ENCODE measurements at places on chromosomes 4 and X.

GRCh38 chr4:149638073-149638472 lies 177.6 kb downstream of the IQCM start:
- DNase-seq, result no peak

GRCh38 chrX:52504551-52504950 lies 8.9 kb downstream of the XAGE1A start:
- no peak for DNase-seq

DNA sequence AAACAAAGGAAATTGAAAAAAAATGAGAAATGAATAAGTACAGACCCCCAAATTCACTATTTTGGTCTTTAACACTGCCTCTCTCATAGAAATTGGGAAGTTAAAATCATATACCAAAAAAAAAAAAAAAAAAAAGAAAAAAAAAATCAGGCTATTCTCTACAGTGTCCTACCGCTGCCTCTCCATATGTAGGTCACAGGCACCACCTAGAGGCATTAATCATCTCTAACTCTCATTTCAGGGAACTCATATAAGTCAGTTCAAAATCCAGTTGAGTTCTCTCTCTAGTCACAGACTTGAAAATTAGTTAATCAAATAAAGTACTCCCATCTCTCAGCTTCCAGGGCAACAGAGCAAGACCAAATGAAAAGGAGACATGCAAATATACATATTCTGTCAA lies 47.9 kb downstream of the COX18 start:
- peak; percentile 13 for DNase-seq

DNA sequence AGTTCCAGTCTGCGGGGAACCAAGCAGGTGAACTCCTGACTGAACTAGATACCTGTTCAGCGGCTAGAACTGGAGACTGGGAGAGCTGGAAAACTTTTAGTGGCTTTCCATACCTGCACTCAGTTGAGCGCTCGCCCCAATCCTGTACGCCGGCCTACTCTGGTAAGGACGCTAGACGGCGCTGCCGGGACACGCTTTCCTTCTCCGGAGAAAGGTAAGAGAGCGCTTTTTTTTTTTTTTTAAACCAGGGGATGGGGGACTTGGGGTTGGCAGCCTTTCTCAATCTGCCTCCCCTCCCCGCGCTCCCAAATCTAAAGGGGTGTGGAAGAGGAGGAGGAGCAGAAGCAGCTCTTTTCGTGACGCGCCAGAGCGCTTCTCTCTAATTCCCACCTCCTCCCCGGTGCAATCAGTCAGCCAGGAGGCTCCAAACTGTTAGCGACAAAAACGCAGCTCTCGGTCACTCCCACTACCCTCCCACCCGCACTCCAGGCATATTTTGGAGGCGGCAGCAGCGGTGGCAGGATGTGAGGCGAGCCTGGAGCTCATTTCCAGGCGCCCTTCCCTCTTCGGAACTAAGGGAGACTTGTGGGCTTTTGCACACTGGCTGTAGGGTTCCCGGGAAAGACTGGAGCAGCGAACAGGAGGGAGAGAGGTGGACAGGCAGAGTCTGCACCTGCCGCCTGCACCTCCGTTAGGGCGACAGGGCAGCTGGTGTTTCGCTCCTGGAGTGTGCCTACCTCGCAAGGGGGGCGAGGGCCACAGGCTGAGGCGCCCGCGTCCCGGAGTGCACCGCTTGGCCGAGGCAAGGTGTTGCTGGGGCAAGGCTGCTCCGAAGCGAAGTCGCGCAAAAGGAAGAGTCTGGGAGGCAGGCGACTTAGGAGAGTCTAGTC lies at the start of gene IL1RAPL2:
IL1RAPL2 (plus strand) TSS at position 409 of the 890 bp plus-strand sequence.
- peak; percentile 1 for DNase-seq

DNA sequence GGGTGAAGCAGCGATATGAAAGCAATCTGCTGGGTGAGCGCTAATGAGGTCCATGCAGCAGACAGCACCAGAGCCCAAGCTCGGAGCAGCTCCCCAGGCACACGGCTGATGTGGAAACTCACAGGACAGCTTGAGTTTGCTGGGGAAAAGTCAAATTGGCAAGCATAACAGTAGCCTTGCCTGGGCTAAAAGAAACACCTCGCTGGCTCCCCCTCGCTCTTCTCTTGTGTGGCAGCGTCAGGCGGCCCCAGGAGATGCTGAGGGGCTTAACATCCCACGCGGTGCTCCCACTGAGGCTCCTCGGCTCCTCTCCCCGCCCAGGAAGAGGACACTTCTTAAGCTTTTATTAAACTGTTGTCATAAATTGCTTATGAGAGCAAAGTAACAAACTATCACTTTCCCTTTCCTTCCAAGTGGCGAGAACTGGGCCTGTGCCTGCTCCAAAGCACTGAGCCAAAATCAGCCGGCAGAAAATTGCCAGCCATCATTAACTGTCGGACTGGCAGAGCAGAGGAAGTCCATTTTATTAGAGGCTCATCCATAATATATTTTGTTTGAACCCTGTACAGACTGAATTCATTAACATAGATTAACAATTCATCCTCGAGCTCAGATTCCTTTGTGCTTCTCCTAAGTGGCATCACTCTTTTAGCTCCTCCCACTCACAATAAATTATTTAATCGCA lies 111.4 kb downstream of the TSPAN5 start:
- DNase-seq, result no peak

DNA sequence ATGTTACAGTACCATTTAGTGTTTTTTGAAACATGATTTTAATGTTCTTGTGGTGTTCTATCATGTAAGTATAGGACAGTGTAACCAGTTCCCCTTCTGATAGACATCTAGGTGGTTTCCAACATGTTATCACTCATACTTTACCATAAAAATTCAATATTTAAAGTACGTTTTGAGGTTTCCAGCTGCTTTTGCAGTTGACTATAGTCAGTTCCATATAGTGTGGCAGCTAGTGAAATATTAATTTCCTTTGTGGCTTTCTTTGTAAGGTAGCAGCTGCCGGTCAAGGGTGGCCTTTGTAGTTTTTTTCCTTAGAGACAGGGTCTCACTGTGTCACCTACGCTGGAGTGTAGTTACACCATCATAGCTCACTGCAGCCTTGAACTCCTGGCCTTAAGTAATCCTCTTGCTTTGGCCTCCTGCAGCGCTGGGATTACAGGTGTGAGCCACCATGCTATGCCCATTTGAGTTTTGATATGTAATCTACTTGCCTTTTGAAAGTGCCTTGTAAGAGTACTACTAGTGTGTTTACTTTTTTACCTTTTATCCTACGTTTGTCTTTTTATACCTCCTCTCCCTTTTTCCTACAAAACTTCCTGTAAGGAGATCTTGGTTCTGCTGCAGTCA lies 63.0 kb downstream of the ARHGAP10 start:
- no peak for DNase-seq

DNA sequence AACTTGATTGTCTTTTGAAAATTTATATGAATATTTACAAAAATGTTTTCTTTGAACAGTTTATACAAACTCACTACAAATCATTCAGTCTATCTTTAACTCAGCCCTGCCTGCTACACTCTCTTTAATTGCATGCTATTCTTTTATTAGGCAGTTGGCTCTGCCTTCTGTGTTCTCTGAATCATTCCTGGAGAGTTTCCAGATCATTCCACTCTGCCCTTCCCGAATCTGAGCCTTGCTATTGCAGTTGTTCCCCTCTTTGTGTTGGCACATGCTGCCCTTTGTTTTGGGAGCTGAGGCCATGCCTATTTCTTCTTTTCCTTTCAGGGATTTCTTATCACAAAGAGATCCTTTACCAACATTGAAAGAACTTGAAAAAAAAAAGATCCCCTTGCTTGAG lies 8.7 kb upstream of the TECRL start:
- DNase-seq, result no peak

DNA sequence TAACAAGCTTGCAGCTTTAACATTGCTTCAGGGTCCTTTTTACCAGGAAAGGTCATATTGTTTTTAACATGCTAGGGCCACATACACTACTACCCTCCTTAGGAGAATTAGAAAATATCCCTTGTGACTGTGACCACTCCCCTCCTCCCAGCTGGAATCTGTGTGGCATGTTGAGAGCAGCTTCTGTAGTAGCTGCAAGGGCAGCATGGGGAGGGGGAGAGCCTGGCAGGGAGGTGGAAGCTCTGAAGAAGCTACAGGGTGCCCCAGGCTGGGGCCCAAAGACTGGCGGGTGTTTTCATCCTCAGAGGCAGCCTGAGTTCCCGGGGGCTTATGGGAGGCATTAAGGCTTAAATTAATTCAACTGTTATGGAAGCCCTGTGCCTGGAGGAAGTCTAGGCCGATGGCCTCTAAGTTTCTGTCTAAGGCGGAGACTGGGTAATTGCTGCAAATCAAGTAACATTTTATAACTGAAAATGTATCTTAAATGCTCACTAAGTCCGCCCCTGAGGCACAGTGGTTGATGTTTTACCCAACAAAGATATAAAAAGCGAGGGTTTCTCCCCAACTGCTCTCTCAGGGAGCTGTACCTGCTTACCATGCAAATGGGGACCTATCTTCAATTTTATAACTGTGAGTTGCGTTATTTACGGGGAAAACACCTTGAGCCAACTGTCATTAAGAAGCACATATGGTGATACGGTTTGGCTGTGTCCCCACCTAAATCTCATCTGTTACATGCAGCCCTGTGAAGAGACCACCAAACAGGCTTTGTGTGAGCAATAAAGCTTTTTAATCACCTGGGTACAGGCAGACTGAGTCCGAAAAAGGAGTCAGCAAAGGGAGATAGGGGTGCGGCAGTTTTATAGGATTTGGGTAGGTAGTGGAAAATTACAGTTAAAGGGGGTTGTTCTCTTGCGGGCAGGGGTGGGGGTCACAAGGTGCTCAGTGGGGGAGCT lies 37.4 kb upstream of the STS start:
- no peak for DNase-seq

DNA sequence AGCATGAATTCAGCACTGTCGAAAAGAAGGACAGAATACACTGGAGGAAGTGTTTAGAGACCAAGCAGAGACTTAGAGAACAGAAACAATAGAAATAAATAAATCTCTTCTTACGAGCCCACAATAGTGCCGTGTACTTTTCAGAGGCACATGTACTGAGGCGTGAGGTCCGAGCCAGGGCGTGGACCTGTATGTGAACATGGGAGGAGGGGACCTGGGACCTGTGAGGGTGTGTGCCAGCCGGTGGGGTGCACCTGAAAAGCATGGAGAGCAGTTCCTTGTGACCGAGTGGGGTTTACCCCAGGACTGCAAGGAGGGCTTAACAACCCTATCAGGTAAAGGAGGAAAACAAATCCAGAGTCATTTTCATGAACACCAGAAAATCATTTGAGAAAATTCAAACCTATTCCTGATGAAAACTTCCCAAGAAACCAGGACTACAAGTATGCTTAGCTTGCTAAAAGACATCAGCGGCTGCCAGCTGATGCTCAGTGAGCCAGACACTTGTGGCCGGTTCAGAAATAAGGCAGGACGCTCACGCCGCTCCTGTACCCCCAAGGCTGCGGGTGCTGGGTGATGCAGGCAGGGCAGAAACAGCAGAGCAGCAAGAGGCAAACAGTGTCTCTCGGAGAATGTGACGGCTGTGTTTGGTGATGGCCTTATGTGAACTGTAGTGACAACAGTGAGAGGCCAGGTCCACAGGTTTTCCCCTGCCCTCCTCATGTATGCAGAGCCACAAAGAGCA lies 37.1 kb downstream of the NELFA start:
- no peak for DNase-seq

GRCh38 chr4:113822555-113823290 lies 61.2 kb upstream of the CAMK2D start:
- DNase-seq, result no peak

DNA sequence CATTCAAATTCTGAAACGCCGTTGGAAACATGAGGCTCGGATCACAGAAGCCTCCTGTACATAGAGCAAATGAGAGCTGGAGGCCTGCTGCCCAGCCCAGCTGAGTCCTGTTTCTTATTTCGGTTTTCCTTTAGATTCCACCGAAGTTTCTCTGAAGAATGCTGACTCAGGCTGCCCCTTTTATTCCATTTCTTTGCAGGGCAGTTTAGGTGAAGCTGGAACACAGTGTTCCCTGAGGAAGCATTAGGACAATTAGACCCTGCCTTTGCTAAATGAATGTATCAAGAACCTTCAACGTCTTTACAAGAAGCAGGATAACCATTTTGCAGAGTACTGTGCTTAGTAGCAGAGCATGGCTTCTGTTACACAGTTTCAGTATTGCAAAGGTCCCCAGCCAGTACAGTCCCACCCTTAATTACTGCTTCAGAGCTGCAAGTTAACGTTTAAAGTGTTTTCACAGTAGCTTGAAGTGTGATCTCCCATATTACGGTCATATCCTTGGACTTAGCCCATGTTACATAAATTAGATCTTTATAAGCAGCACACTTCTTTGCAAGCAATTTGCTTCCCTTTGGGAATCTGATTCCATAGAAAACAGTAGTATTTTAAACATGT lies 117.0 kb downstream of the TBL1X start:
- DNase-seq, result no peak

DNA sequence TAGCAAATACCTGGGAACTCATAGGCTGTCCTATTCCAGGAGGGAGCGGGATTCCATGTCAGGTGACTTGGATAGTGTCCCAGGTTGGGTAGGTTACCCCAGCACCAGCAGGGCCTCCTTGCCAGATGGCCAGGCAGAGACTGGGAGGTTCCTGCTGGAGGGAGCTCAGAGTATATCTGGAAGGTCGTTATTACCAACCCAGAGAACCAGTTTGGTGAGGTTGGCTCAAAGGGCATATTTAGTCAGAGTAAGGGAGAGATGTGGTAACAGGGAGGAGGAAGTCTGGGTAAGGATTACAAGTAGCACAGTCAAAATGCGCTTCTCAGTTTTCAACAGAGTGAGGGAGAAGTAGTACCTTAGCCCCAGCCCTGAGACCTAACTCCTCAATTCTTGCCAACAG lies 53.3 kb upstream of the LNX1 start:
- DNase-seq, result no peak

GRCh38 chr4:79241846-79242245 lies 84.0 kb downstream of the NAA11 start:
- DNase-seq, result no peak

GRCh38 chr4:33422656-33423055 lies 2702.5 kb downstream of the PCDH7 start:
- DNase-seq, result no peak

DNA sequence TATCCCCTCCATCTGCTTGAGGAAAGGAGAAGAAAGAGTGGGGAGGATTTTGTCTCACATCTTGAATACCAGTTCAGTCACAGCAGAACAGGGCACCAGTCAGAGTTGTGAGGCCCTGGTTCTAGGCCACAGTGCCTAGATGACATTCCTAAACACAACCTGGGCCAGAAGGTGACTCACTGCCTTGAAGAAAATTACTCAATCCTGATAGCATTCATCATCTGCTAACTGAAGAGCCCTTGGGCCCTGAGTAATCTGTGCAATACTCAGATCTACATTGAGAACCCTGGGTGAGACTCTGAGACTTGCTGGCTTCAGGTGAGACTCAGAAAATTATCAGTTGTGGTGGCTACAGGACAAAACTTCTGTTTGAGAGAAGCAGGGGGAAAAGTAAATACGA lies 20.5 kb upstream of the PRR32 start:
- DNase-seq, result no peak

DNA sequence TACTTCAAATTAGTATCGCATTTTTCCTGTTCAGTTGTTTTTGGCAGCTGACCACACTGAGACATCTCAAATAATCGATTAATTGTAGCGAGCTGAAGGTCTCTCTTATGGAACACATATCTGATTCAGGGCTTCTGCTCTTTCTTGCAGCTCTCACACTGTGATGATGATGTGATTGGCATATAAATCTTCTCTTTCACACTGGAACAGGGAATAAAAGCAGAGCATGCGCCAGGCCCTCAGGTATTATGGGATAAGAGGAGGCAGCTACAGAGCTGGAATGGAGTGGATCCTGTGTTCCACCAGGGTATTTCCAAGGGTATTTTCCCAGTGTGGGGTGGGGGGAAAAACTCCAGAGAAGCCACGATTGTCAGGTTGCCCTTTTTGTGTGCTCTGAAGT lies 265.4 kb upstream of the CASK start:
- no peak for DNase-seq

- DNase-seq, result peak; percentile 11
These were observed 14.3 kb upstream of the PNPLA4 start for GRCh38 chrX:7941390-7942042.

Data from putamen (tissue), 1 donor.